MG63 (cell line): ENCODE measurements at places on chromosomes 6 and 20. TPM values are rescaled to one million over a fixed set of nuclear protein-coding genes. Genes with fewer than 3 reads are reported as not detected.

ZNF391 gene
- 3.3 and 5.3 TPM in 2 replicates for total RNA-seq

HCK gene
- total RNA-seq = not detected in 2 replicates

MUC21 gene
- total RNA-seq = not detected in 2 replicates

OPRL1 gene
- total RNA-seq = 1.2 and 3.9 TPM in 2 replicates

DYNLT2 gene
- total RNA-seq = 0.10 TPM in 1 of 2 replicates, not detected in the other

IRAK1BP1 gene
- total RNA-seq = 2.1 and 2.3 TPM in 2 replicates

ADGB gene
- not detected in 2 replicates for total RNA-seq

TNFRSF21 gene
- total RNA-seq = 0.32 and 0.76 TPM in 2 replicates

OPRM1 gene
- not detected in 2 replicates for total RNA-seq

PSMA7 gene
- 1,085 and 1,523 TPM in 2 replicates for total RNA-seq

SLC17A1 gene
- total RNA-seq = not detected in 2 replicates

AGER gene
- 1.4 TPM in 1 of 2 replicates, not detected in the other for total RNA-seq

ECT2L gene
- total RNA-seq = not detected in 2 replicates

COL9A3 gene
- total RNA-seq = 2.8 TPM in 1 of 2 replicates, not detected in the other

GPR63 gene
- total RNA-seq = 0.03 and 0.10 TPM in 2 replicates

AK9 gene
- 2.6 and 5.2 TPM in 2 replicates for total RNA-seq

TMX4 gene
- total RNA-seq = 6.9 and 8.1 TPM in 2 replicates

IMPG1 gene
- total RNA-seq = not detected in 2 replicates

SLC22A1 gene
- not detected in 2 replicates for total RNA-seq

MRPS18A gene
- total RNA-seq = 41.1 and 47.3 TPM in 2 replicates

TTLL9 gene
- not detected in 2 replicates for total RNA-seq

TMEM14B gene
- total RNA-seq = 404 and 423 TPM in 2 replicates

CRISP3 gene
- total RNA-seq = not detected in 2 replicates

RIOK1 gene
- total RNA-seq = 16.1 and 36.4 TPM in 2 replicates

CPNE5 gene
- 0.59 TPM in 1 of 2 replicates, not detected in the other for total RNA-seq

LST1 gene
- total RNA-seq = not detected in 2 replicates

GSTA4 gene
- total RNA-seq = 15.3 and 28.5 TPM in 2 replicates

SALL4 gene
- not detected in 2 replicates for total RNA-seq

TRAPPC3L gene
- total RNA-seq = not detected in 2 replicates
